ENCODE measurements at places on chromosomes 6 and 20.

DNA sequence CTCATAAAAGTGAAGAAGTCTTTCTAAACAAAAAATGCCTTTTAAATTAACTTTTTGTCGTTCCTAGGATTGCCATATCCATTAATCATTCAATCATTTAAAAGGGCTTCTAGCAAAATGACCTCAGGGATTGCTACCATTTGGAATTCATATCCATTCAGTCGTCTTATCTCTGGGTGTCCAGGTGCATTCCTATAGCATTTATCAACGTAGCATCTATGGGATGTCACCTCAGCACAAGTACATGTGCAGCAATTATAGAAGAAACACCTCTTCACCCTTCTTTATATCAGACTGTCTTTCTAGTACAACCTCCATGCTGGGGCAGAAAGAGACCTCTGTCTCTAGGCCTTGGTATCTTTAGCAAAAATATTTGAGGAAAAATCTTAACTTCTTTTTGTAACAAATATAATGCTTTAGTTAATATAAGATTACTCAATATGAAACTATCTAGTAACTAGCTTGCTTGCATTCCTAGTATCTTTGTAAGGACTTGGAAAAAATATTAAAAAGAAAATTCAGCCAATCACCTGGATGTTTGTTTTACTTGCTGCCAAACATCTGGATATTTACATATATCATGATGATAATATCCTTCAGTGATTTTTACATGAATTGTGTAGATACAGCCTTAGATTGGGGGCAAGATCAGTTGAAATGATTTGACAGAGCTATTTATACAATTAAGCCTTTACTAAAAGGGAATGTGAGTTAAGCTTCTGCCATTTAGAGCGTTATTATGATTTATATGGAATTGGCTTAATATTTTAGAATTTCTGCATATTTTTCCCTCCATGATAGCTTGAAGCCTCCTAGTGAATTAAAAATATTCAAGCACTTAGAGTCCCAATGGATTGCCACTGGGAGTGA, 356.8 kb downstream of the HDGFL1 start:
- DNase-seq = no peak

GRCh38 chr6:14520536-14520935, 403.0 kb downstream of the CD83 start:
- DNase-seq = no peak

GRCh38 chr6:13708736-13709135, 2.9 kb downstream of the RANBP9 start:
- no peak for DNase-seq

DNA sequence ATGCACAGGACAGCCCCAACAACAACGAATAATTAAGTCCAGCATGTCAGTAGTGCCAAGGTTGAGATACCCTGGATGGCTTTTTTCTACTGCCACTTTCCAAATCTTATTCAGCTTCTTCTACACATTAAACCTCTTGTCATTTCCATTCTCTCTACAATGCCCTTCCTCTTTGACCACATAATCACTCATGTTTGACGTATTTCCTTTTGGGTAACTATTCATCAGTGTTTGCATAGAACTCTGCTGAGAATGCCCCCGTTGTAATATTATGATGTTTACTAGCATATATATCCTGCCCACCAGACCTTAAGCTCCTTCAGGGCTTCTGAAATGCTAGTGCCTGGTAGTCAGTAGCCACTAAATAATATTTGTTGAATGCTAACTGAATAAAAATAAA, 515.3 kb upstream of the RNF217 start:
- DNase-seq = no peak

DNA sequence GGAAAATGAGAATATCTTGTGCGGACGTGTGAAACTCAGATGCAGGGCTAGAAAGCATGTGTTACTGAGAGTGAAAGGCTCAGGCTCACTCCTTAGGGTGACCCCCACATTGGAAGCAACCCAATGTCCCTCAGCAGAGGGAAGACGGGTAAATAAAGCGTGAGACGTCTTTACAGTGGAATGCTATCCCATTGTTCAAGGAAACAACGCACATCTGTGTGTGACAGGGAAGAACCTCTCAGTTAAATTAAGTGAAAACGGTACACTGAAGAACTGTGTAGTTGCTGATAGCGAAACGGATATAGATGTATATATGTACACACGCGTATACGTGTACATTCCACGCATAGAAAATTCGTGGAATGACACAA, 839 bp downstream of the HNF4A start:
- DNase-seq = no peak

DNA sequence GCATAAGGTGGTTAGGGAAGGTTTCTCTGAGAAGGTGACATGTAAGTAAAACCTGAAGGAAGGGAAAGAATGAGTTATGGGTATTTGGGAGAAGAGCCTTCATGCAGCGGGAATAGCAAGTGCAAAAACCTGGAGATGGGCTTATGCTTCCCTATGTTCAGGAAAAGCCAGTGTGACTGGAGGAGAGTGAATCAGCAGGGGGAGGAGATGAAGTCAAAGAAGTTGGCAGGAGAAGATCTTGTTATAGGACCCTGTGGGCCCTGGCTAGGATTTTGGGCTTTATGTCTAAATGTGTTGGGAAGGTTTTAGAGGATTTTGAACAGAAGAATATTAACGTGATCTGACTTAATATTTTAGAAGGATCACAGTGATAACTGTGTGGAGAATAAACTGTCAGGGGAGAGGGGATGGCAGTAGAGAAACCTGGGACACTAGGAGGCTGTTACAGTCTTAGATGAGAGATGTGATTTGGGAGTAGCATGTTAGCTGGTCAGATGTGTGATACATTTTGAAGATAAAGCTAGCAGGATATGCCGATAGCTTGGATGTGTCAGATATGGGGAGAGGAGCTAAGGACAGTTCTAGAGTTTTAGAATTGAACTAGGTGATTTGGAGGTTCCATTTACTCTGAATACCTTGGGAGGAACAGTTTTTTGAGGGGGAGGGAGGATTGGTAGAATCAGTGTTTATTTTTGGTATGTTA, 41.0 kb downstream of the PHF3 start:
- DNase-seq = peak; percentile 3

Measured in fibroblast of skin of abdomen (primary cell).